ENCODE measurements at places on chromosomes 6 and 20.

DNA sequence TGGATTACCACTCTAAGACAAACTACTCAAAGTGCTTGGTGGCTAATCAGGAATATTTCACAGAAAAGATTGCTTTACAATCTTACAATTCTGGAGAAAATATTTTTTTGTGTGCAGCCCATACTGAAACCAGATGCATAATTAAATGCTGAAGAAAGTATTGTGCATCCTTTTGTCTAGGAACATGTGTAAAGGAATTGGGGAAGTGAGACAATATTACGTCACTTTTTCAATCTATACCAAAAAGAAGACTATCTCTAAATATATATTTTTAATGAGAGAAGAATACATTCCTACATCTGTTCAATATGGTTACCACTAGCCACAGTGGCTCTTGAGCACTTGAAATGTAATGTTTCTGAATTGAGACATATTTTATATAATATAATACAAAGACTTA, 992.5 kb upstream of the ADGRB3 start:
- DNase-seq = no peak

- DNase-seq = no peak
Measured at GRCh38 chr6:33075568-33076405, at the start of gene HLA-DPB1. HLA-DPB1 (plus strand) TSS chr6:33075990; CDS start chr6:33076042, 52 bp downstream.

- DNase-seq = no peak
Measured at GRCh38 chr6:44176130-44176761, 17.6 kb downstream of the CAPN11 start.

DNA sequence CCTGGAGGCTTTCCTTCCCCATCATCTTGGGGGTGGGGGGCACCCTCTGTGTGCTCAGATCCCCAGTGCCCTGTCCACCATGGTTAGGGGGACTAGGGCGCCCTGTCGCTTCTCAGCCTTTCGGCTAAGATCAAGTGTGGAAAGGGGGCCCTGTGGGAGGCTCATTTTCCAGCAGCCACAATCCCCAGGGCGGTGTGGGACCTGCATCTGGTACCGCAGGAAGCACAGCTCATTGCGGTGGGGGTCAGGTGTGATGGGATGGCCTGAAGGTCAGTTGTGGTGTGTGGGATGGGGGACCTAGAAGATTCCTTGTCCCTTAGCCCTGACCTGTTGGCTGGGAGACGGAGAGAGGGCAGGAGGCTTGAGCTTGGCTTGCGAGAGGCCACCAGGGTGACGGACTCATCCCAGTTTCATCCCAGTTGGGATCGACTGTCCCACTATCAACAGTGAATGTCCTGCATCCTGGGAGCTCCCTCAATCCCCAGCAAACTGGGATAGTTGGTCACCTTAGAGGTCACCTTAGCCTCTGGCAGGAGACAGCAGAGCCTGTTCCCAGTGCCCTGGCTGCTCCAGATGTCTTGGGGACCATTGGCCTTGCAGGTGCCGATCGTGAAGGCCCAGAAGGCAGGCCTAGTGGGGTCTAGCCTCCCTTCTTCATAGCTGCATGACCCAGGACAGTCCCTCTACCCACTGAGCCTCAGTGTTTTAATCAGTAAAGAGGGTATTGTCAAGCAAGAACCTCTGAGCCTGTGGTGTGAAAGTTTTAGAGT, 64.5 kb upstream of the PMEPA1 start:
- no peak for DNase-seq

DNA sequence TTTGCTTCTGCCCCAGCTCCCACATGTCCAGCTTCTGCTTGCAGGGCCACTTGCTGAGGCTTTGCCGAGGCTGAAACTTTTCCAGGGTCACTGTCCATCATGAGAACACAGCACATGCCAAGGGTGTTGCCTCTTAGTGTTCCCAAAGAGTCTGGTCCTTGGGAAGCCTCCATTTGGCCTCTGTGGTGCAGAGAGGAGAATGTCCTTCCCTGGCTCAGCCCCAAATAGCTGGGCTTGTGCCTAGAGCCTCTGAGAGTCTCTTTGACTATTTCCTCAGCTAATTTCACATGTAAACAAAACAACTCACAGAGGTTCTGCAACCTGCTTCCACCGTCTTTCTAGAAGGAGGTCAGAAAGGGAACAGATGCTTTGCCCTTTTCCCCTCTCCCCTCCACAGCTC, 40.4 kb upstream of the RAB23 start:
- DNase-seq = no peak

- DNase-seq = no peak
Measured at GRCh38 chr6:42224222-42225028, 6.8 kb upstream of the MRPS10 start.

All from activated CD8-positive, alpha-beta memory T cell treated with anti-CD3 and anti-CD28 coated beads, Interleukin-2, amount 50 U/mL, for 4 hours (primary cell).